Frontal cortex (tissue), 4 donors: ENCODE measurements at places on chromosomes 11 and 22.

GRCh38 chr11:72815110-72815618, 953 bp downstream of the ATG16L2 start:
- DNase-seq: no peak

GRCh38 chr22:28143241-28143865, 224.3 kb upstream of the PITPNB start:
- no peak for DNase-seq

DNA sequence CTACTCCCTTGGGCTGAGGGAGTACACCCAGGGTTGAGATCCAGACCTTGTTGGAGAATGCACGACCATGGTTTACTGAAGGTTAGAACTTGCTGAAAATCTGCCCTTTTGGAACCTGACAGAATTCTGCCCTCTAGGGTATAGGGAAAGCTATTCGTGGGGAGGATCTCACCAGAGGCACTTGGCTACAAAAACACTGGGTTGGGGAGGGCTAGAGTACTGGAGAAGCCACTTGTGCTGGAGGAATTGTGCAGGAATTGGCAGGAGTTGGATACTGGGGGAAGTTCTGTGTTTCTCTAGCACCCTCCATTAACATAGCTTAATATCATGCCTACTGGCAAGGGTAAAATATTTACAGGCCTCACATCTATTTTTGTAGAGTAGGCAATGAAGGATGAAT, 55.8 kb downstream of the PPME1 start:
- DNase-seq: no peak

DNA sequence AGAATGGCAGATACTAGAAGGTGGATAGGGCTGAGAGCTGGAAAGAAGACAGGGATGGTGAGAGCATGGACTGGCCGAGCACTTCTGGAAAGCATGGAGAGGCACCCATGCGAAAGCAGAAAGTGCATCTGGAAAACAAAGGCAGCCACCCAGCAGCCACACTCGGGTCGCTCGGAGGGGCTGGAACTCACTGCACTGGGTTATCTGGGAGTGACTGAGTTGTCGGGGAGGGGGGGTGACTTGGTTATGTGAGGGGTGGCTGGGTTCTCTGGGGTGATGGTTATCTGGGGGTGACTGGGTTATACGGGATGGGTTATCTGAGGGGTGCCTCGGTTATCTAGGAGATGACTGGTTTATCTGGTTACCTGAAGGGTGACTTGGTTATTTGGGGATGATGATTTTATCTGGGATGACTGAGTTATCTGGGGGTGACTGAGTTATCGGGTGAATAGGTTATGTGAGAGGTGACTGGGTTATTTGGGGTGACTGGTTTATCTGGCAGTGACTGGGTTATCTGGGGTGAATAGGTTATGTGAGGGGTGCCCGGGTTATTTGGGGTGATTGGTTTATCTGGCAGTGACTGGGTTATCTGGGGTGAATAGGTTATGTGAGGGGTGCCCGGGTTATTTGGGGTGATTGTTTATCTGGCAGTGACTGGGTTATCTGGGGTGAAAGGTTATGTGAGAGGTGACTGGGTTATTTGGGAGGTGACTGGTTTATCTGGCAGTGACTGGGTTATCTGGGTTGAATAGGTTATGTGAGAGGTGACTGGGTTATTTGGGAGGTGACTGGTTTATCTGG, 2.6 kb upstream of the PANX2 start:
- no peak for DNase-seq

DNA sequence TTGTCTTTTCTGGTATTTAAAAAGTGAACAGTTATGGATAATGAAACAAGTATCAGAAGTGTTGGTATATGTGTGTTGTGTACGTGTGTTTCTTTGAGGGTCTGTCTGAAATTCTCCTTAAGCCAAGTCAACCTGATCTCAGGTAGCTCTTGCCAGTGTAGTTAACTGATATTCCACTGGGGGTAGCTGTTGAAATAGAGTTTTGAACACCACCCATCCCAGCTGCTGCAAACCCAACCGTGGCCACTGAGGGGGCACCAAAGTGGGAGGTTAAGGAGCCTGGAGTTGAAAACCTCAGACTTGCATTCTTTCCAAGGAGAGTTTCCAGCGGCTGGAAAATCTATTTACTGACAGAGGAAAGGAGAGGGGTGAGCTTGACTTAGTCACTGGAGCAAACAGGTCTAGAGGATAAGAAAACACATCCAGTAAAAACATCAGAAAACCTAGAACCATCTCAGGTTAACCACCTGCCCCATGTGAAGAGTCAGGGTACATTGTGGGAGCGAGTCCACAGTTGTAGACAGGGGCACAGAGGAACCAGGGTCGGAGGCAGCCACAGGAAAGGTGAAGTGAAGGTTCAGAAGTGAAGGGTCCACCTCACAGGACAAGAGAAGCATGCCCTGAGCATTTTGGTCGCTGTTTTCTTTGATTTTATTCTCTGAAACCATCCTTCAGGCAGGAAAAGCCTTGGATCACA, 8.8 kb upstream of the CUL5 start:
- DNase-seq: no peak

DNA sequence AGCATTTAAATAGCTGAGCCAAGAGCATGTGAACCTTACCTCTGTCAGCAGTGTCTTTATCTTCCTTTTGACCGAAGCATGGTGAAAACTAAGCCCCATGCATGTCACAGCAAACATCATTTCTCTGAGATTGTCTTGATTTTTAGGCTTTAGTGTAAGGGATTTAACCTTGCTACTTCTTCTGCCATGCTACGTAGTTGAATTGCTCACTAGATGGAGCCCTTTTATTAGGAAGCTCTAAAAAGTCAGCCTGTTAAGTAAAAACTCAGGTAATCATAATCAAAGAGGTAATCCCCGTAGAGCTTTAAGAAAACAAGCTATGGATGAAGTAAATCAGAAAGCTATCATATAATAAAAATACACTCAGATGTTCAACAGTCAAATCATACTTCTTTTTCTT, 149.5 kb downstream of the PGR start:
- no peak for DNase-seq

DNA sequence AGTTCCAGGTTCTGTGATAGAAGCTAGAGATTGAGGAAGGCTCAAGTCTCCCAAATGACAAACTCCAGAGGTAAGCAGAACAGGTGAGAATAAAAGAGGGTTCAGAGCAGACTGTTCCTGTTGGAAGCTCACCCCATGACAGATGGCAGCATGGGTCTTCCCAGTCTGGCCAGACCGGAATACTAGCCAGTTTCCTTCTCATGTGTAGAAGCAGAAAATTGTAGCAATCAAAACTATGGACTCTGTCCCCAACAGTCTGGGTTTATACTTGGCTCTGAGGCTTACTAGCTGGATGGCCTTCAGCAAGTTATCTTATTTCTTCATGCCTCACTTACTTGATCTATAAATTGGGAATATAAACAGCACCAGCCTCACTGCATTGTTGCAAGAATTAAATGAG, 494.8 kb downstream of the MN1 start:
- DNase-seq: no peak

GRCh38 chr11:118087931-118088330, 1.2 kb upstream of the SMIM35 start:
- no peak for DNase-seq

DNA sequence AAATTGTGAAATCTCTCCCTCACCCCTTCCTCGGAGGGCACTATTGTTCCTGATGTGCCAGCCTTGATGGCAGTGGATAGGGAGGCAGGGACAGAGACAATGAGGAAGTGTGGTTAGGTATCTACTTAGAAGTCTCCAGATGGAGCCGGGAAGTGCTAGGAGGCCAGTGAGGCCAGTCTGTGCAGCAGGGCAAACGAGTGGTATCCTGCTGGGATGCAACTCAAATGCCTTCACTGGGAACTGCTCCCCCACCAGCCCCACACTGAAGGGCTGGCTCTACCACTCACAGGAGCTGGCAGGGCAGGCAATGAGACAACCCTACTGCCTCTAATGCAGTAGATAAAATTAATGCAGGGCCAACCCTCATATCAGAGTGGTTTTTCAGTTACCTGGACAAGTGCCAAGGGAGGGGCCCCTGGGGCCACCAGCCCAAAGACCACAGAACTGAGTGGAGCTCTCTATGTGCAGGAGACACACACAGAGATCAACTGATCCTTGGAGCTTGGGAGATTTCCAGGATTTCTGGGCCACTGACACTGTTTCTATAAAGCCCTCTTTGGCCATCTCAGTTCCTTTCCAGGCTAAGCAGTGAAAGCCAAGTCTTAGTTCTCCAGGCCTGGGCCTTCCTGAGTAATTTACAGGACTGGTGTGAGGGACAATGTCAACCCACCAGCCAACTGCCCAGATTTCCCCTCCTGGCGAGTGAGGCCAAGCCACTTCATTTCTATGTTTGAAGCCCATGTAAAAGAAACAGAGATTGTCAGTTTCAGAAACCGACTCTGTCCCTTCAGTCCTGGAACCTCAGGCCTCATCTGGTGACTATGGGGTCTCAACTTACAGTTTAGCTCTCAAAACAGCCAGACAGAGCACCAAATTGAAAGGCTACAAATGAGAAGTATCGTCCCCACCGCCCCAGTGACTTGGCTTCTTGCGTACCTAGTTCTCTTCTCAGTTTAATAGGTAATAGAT, 4.1 kb downstream of the MIF start:
- no peak for DNase-seq

GRCh38 chr11:116501728-116502127, 271.1 kb downstream of the BUD13 start:
- no peak for DNase-seq

DNA sequence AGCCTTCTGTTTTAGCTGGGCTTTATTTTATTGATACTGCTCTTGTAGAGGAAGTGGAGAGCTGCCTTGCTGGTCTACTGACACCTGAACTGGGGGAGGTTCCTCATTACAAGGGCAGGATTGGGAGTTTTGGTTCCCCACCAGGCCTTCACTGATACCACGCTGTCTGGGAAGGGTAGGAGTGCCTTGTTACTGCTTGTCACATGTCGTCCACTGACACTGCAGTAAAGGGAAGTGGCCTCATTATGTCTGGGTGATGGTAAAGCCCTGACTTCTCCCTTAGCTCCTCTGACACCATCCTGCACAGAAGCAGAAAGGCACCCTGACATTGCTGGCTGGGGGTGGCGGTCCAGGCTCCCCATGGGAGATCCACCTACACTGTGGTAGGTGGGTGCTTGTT, 38.7 kb upstream of the ELF5 start:
- no peak for DNase-seq

- no peak for DNase-seq
Measured at GRCh38 chr22:28021116-28021997, 102.3 kb upstream of the PITPNB start.

DNA sequence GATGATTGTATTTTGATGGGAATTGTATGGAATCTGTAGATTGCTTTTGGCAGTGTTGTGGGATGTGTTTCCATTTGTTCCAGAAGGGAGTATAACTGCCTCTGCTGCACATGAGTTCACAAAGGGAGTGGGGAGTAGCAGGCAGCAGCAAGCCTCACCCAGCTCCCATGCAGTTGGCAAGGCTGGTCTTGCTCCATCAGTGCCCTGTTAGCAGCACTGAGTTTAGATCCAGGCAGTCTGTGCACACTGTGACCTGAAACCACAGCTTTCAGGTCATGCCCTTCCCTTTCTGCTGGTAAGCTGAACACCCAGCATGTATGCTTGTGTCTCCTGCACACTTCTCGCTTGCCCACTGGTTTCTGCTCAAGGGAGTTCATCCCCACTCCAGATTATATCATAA, 3.7 kb upstream of the NUCB2 start:
- no peak for DNase-seq

GRCh38 chr22:19178065-19178656, 375 bp downstream of the SLC25A1 start:
- peak; percentile 63 for DNase-seq

- DNase-seq: no peak
Measured at GRCh38 chr11:128628325-128628673, 40.9 kb upstream of the ETS1 start.

DNA sequence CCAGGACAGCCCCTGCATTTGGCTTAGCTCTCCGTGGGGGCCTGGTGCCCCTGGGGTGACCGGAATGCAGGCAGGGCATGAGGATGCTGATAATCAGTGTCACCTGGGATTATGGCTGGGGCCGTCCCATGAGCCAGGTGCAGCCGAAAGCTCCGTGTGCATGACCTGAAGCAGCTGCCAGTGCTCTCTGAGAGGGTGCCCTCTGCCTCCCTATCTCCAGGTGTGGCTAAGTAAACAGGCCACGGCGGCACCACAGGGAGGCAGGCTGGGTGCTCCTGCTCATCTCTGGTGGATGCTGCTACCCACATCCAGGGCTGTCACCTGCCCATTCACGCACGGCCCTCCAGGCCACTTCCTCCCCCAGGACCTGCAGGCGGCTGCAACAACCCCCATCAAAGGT, 29.8 kb downstream of the DUSP8 start:
- no peak for DNase-seq

DNA sequence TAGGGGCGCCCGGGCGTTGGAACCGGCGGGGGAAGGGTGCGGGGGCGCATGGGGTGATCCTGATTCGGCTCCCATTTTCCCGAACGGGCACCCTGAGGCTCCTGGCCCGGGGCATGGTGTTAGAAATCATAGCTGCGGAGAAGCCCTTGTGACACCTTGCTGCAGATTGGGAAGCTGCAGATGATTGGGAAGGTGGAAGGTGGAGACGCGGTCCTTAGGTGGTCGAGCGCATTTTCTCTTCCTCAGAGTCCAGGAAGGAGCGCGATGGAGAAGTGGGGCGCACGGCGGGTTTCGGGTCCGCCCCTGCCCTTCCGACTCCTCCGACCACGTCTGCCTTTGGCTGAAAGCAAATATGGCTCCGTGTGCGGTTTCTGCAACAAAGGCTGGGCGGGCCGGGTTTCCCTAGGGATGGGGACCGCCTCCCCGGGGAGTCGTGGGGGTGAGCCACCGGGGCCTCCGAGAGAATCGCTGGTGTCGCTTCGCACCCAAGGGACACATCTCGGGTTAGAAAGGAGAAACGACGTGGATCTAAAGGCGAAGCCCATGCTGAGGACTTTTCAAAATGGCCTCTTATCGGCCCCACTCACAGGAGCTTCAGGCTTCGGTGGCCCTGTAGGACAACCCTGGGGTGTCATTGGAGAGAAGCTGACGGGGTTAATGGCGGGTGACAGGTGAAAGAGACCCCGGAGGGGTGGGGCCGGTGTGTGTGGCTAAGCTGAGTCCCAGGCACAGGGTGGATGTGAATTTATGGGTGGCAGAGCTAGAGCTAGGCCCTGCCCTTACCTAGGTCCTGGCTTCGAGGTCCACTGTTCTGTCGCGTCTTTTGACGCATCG, 707 bp upstream of the FTH1 start:
- DNase-seq: no peak

- DNase-seq: no peak
Measured at GRCh38 chr11:84607975-84608836, 1018.9 kb downstream of the DLG2 start.

DNA sequence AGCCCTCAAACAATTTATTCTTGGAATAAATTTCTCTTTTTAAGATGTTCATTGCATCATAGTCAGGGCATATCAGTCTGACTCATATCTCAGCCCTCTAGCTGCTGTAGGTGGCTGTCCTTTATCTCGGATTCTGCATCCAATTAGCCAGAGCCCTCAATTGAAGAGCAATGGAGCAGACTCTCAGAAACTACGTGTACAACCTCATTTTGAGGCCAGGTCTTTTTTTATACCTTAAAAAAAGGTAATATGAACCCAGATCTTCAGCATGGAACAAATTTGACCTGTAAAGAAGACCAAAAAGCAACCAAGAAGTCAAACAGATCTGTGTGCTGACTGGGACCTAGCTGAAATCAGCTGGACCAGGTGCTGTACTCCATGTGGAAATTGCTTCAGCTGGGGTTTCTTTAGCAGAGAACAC, 8.7 kb downstream of the OR52A5 start:
- no peak for DNase-seq
